Endothelial cell of coronary artery (primary cell): ENCODE measurements at places on chromosomes 7 and 10. TPM values are rescaled to one million over a fixed set of nuclear protein-coding genes. Genes with fewer than 3 reads are reported as not detected.

SUN3 gene
- total RNA-seq = not detected in 2 replicates

GIMAP4 gene
- 135 and 204 TPM in 2 replicates for total RNA-seq

NPY4R2 gene
- not detected in 2 replicates for total RNA-seq

ADCYAP1R1 gene
- under 0.01 and 0.90 TPM in 2 replicates for total RNA-seq

KCTD7 gene
- total RNA-seq = 4.1 and 6.1 TPM in 2 replicates

FKBP6 gene
- total RNA-seq = not detected in 2 replicates

ZNF800 gene
- 8.5 and 13.1 TPM in 2 replicates for total RNA-seq

TCAF2 gene
- total RNA-seq = 5.2 and 12.4 TPM in 2 replicates

AVPI1 gene
- 1.6 and 2.2 TPM in 2 replicates for total RNA-seq

CCNY gene
- 79.9 and 113 TPM in 2 replicates for total RNA-seq

CRHR2 gene
- not detected in 2 replicates for total RNA-seq

MSMB gene
- total RNA-seq = 0.27 TPM in 1 of 2 replicates, not detected in the other

OR13A1 gene
- total RNA-seq = not detected in 2 replicates

SPDYE1 gene
- total RNA-seq = not detected in 2 replicates

GAD2 gene
- total RNA-seq = not detected in 2 replicates

SLC26A5 gene
- total RNA-seq = not detected in 2 replicates

SLC18A3 gene
- under 0.01 TPM in 1 of 2 replicates, not detected in the other for total RNA-seq

TMEM270 gene
- total RNA-seq = not detected in 2 replicates

LOXL4 gene
- 0.81 and 2.4 TPM in 2 replicates for total RNA-seq

PANK1 gene
- total RNA-seq = 3.1 and 3.7 TPM in 2 replicates

PRPS1L1 gene
- not detected in 2 replicates for total RNA-seq

STEAP4 gene
- total RNA-seq = not detected in 2 replicates

UNC5B gene
- total RNA-seq = 16.5 and 23.7 TPM in 2 replicates

OR9A2 gene
- not detected in 2 replicates for total RNA-seq

ACTL6B gene
- not detected in 2 replicates for total RNA-seq

MALRD1 gene
- not detected in 2 replicates for total RNA-seq

CUBN gene
- total RNA-seq = 1.4 and 3.2 TPM in 2 replicates

EBF3 gene
- 0.54 and 3.1 TPM in 2 replicates for total RNA-seq

NXPH1 gene
- total RNA-seq = not detected in 2 replicates

TWIST1 gene
- 2.8 and 6.5 TPM in 2 replicates for total RNA-seq

PILRA gene
- total RNA-seq = 0.28 TPM in 1 of 2 replicates, not detected in the other

AKR1C2 gene
- total RNA-seq = 3.5 TPM in 1 of 2 replicates, not detected in the other

CHST3 gene
- 10.0 and 16.8 TPM in 2 replicates for total RNA-seq

PTPN20 gene
- total RNA-seq = 0.19 TPM in 1 of 2 replicates, not detected in the other

AGAP9 gene
- total RNA-seq = 0.90 and 2.9 TPM in 2 replicates

CDK5 gene
- 24.8 and 33.5 TPM in 2 replicates for total RNA-seq

NUTM2A gene
- total RNA-seq = 0.19 and 0.27 TPM in 2 replicates

TSPAN12 gene
- total RNA-seq = 10.7 and 21.1 TPM in 2 replicates
